ENCODE measurements at places on chromosomes 11 and 22. TPM values are rescaled to one million over a fixed set of nuclear protein-coding genes. Genes with fewer than 3 reads are reported as not detected.

DNA sequence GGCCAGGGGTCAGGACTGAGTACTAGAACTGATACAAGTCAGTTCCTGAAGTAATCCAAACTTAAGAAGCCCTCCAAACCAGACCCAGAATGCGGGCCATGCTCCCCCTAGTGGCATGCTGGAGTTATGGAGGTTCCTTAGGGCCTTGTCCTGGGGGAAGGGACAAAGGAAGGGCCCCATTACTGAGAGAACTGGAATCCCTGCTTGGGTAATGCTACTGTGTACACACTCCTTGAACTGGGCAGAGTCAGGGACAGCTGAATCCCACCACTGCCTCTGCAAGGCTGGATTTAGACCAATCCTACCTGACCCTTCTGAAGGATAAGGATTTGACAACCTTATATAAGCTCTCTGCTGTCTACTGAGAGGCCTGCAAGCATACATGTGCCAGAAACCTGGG is 97.3 kb upstream of the AKIP1 start:
- peak; percentile 59 for DNase-seq

DNA sequence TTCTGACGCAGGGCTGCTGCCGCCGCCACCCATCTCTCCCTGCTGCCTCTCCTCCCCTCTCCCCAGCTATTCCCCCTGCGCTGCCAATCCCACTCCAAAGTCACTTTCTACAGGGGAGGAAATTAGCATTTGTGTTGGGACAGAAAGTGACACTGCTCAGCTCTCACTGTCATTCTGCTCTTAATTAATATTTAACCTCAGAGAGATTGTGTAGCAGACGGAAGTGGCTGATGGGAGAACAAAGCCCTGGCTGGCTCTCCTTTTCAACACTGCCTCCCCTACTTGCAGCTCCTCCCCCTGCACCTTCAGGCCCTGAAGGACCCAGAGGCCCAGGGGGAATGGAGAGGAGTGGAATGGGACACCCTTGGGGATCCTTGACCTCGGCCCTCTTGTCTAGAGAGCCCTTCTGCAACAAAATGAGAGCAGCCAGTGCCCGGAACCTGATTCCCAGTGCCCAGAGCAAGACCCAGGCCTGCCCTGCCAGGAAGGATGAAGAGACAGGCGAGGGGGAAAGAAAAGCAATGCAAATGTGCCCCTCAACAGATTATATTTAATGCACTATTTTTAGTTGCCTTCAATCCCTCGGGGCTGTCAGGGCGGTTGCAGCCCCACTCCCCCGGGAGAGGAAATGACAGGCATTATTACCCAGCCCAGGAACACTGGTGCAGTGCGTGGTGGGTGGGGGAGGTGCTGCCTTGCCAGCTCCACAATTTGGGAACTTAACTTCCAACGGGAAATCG is 14.6 kb upstream of the NRGN start:
- DNase-seq = peak; percentile 33

GRCh38 chr11:21456186-21456585 is 736.7 kb upstream of the ANO5 start:
- DNase-seq = no peak

DNA sequence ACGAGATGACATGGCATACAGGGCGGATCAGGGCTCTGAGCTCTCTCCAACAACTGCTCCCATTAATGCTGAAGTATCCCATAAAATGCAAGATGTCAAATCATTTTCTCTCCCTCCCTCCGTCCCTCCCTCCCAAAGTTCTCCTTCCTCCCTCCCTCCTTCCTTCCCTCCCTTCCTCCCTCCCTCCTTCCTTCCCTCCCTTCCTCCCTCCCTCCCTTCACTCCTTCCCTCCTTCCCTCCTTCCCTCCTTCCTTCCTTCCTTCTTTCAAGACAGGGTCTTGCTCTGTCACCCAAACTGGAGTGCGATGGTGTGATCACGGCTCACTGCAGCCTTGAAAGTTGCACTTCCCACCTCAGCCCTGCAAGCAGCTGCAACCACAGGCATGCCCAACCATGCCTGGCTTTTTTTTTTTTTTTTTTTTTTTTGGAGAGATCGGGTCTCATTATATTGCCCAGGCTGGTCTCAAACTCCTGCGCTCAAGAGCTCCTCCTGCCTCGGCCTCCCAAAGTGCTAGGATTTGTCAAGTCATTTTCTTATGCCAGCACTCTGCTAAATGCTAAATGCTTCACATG is 38.2 kb downstream of the TXN2 start:
- DNase-seq = peak; percentile 69

Gene NCAM1
- not detected for polyA plus RNA-seq

Gene MMP8
- polyA plus RNA-seq = not detected

Gene OR8B12
- polyA plus RNA-seq = not detected

Gene TIMM8B
- polyA plus RNA-seq = 6.3 TPM

Gene DENND5A
- 66.5 TPM for polyA plus RNA-seq

Gene PGA4
- polyA plus RNA-seq = not detected

Gene CCND1
- 4.9 TPM for polyA plus RNA-seq

Gene CRYBB2
- not detected for polyA plus RNA-seq
